ENCODE measurements at places on chromosomes 3 and 15. TPM values are rescaled to one million over a fixed set of nuclear protein-coding genes. Genes with fewer than 3 reads are reported as not detected.

FBLN2 gene
- 587 TPM for total RNA-seq

PTX3 gene
- 809 TPM for total RNA-seq

SLC28A1 gene
- total RNA-seq, result not detected

SLC24A5 gene
- not detected for total RNA-seq

ENTPD3 gene
- total RNA-seq, result not detected

SAMD7 gene
- total RNA-seq, result not detected

FETUB gene
- not detected for total RNA-seq

TMCO5A gene
- total RNA-seq, result not detected

GPR27 gene
- total RNA-seq, result 0.08 TPM

DUOX1 gene
- total RNA-seq, result 0.08 TPM

CYP11A1 gene
- 0.15 TPM for total RNA-seq

SSUH2 gene
- total RNA-seq, result 0.12 TPM

XCR1 gene
- total RNA-seq, result 0.23 TPM

IGF2BP2 gene
- total RNA-seq, result 29.1 TPM

ITIH3 gene
- total RNA-seq, result 2.8 TPM

NOX5 gene
- 0.12 TPM for total RNA-seq

LSAMP gene
- 4.1 TPM for total RNA-seq

GOLGA8J gene
- total RNA-seq, result 0.12 TPM

PLOD2 gene
- total RNA-seq, result 88.5 TPM

PCOLCE2 gene
- total RNA-seq, result 135 TPM

SI gene
- not detected for total RNA-seq

TCF12 gene
- 35.9 TPM for total RNA-seq

Measured in smooth muscle cell of the coronary artery (primary cell).